ENCODE measurements at places on chromosomes 5 and 9.

DNA sequence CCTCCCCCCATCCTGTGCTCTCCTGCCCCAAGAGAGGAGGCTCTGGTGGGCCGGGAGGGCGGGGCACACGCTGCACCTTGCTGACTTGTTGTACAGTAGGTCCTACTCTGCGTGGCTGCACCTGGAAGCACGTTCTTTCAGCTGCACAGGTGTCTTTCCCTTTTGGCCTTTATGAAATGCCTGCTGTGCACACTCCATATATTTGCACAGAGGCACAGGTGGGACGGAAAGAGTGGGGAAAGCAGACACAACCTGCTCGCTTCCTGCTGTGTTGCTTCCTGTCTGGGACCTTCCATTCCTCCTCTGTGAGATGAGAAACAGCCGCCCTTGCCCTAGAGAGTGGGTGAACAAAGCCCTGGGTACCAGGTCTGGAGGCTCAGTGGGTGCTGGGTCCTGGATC, 4.8 kb downstream of the USP20 start:
- no peak for DNase-seq

GRCh38 chr9:15157381-15157780, 149.6 kb downstream of the TTC39B start:
- no peak for DNase-seq

- DNase-seq = no peak
Measured at GRCh38 chr9:93256878-93257807, 73.2 kb downstream of the WNK2 start.

GRCh38 chr5:43038496-43038989, 1.6 kb downstream of the ANXA2R start:
- no peak for DNase-seq

DNA sequence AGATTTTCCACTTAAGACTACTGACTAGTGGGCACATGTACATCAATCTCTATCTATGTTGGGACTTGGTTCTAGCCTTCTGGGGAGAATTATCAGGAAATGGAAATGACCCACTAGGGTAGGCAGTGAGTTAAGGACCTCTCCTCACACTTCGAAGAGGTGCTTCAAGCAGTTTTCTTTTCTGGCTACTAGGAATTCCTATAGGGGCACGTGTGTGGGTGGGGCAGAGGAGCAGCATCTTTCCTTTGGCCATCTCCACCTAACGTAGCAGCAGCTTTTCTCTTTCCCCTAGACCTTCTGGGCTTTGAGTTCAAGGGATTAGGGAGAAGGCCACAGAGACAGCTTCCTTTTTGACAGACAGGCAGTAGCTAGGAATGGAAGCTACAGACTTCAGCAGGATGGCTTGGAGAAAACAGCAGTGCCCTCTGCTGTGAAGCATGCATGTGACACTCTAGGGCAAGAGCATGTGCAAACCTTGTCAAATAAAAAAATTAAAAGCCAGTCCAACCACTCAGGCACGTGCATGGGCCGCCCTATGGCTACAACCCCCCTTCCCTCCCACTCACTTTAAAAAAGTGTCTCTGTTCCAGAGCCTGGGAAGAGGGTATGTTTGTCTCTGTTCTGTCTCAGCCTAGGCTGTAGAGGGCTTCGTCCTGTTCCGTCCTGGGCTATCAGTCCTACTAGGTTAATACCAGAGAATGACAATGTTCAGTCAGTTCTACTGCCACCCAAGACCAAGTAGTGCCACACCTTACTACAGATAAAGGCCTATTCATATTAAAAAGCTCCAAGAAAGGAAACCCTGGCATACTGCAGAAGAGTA, 8.7 kb upstream of the GFRA3 start:
- no peak for DNase-seq

- no peak for DNase-seq
Measured at GRCh38 chr9:137168573-137168903, 1.3 kb downstream of the LRRC26 start.

- no peak for DNase-seq
Measured at GRCh38 chr9:17994695-17995425, 416.0 kb downstream of the SH3GL2 start.

GRCh38 chr5:127515693-127516440, 1.6 kb upstream of the PRRC1 start:
- no peak for DNase-seq

- no peak for DNase-seq
Measured at GRCh38 chr5:128237546-128237945, 154.0 kb downstream of the SLC12A2 start.

GRCh38 chr5:163105456-163105855, 331.9 kb upstream of the CCNG1 start:
- no peak for DNase-seq

DNA sequence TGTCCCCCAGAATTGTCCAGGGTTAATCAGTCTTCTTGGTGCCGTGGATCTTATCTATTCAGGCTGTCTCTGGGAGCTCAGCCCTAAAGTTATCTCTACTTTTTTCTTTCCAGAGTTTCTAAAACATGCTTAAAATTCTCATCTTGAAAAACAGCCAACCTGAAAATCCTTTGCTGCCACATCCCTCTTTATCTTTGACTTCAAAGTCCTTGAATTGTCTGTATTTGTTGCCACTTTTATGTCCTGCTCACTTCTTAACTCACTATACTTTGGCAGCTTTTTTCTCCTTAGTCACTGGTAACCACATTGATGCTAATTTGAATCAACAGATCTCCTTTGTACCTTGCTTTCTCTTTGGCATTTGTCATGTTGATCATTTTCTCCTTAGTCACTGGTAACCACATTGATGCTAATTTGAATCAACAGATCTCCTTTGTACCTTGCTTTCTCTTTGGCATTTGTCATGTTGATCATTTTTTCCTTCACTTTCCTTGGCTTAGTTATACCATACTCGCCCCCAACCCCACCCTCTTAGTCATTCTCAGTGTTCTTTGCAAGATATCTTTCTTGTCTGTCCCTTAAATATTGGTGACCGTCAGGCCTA, 8.5 kb downstream of the DMXL1 start:
- DNase-seq = no peak

GRCh38 chr9:135074354-135075233, 12.9 kb upstream of the OLFM1 start:
- DNase-seq = no peak

DNA sequence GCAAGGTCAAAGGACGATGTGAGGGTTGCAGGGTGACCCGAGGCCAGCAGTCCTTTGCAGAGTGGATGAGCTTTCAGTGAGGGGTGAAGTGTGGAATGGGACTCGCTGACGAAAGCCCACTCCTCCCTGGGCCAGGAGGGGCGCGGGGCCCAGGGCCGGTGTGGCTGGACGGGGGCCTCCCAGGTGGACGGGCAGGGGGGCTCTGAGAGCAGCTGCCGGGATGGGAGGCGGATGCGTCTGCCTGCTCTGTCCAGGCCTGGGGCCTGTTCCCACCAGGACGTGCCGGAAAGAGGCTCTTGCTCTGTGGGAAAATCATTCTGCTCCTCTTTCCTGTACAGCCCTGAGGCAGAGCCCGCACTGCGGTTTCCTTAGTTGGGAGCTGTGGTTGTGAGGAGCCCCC, 24.3 kb downstream of the IRX4 start:
- DNase-seq = no peak

- DNase-seq = no peak
Measured at GRCh38 chr9:4174546-4175175, 125.2 kb downstream of the GLIS3 start.

DNA sequence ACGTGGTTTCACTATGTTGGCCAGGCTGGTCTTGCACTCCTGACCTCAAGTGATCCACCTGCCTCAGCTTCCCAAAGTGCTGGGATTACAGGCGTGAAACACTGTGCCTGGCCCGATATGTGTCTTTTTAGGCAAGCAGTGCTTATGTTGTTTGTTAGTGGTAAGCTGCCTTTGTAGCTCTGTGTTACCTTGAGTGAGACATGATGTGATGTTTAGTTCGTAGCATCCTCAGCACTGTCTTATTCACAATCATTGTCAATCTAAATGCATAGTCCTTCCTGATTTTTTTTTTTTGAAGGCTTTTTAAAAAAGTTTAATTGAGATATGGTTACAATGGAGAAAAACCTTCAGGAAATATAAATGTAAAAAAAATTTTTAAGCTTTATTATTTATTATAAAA, 45.5 kb downstream of the EXOSC2 start:
- DNase-seq = no peak

DNA sequence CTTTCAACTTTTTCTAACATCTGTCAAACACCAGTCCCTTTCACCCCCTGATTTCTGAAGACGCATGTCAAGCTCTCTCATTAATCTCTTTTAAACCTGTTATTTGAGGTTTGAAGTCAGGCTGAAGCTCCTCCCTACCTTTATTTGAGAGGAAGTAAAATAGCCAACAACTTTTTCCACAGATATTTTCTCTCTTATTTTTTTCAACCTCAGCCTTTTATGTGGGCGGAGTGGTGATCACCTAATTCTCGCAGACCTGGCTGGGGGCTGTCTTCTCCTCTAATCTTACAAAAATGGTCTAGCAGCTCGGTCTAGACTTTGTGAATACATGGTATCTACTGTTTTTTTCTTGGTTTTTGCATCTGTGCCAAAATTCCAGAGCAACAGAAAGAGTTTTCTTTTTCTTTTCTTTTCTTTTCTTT, 395.7 kb upstream of the ACTBL2 start:
- no peak for DNase-seq

- no peak for DNase-seq
Measured at GRCh38 chr5:53151713-53152458, 42.3 kb upstream of the MOCS2 start.

DNA sequence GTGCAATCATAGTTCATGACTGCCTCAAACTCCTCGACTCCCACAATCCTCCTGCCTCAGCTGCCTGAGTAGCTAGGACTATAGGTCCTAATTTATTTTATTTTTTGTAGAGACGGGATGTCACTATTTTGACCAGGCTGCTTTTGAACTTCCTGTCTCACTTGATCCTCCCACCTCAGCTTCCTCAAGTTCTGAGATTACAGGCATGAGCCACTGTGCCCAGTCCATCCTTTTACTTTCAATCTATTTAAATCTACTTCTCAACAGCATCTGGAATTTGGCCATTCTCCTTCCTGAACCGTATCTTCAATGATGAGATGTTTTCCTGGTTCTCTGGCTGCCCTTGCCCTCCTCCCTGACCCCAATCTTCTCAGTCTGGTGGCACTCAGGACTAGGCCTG, 12.2 kb upstream of the GRIN1 start:
- no peak for DNase-seq

GRCh38 chr5:14153932-14154731, 11.0 kb downstream of the TRIO start:
- DNase-seq = no peak

- no peak for DNase-seq
Measured at GRCh38 chr5:68423154-68423811, 207.7 kb downstream of the PIK3R1 start.

- DNase-seq = no peak
Measured at GRCh38 chr5:43150748-43151147, 30.0 kb downstream of the ZNF131 start.
